Caki2 (cell line): ENCODE measurements at places on chromosomes 5 and 9.

- DNase-seq = no peak
Measured at GRCh38 chr9:11235061-11235460, 622.3 kb upstream of the PTPRD start.

- no peak for DNase-seq
Measured at GRCh38 chr5:73663860-73664240, 37.9 kb downstream of the ARHGEF28 start.

GRCh38 chr5:80615266-80615914 lies 39.1 kb upstream of the MSH3 start:
- no peak for DNase-seq

DNA sequence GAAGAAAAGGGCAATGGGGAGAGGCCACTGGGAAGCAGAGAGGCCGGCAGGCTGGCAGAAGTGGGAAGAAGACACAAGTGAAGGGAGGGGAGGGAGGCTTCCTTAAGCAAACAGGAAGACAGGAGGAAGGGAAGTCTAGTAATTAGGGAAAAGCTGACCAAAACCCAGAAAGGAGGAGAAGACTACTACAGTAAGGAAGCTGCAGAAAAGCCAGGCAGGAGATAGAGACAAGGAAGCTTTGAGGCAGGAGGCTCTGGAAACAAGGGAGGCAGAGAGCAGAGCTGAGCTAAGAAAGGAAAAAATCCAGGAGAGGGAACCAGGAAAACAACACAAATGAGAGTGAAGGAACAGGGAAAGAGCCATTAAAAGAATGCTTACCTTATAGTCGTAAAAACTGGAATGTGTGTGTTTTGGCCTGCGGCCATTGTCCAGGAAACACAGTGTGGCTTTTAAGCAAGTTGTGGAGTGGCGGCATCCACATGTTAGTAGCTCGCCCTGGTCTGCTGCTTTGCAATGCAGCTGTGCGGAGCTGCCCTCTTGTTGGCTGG lies 317.1 kb upstream of the CLINT1 start:
- no peak for DNase-seq

GRCh38 chr5:68182094-68182493 lies 33.5 kb upstream of the PIK3R1 start:
- DNase-seq = no peak
